NCI-H774 (cell line): ENCODE measurements at places on chromosomes 12 and 14.
A peak's percentile ranks its signal among the peaks of the same experiment; 100 is the strongest.

GRCh38 chr14:24013654-24014514, 25.2 kb downstream of the DHRS4L2 start:
- DNase-seq, result peak; percentile 73

- DNase-seq, result no peak
Observed at GRCh38 chr12:32159925-32160324, 53.3 kb downstream of the BICD1 start.

GRCh38 chr14:24988760-24989159, 61.2 kb downstream of the STXBP6 start:
- DNase-seq, result no peak

DNA sequence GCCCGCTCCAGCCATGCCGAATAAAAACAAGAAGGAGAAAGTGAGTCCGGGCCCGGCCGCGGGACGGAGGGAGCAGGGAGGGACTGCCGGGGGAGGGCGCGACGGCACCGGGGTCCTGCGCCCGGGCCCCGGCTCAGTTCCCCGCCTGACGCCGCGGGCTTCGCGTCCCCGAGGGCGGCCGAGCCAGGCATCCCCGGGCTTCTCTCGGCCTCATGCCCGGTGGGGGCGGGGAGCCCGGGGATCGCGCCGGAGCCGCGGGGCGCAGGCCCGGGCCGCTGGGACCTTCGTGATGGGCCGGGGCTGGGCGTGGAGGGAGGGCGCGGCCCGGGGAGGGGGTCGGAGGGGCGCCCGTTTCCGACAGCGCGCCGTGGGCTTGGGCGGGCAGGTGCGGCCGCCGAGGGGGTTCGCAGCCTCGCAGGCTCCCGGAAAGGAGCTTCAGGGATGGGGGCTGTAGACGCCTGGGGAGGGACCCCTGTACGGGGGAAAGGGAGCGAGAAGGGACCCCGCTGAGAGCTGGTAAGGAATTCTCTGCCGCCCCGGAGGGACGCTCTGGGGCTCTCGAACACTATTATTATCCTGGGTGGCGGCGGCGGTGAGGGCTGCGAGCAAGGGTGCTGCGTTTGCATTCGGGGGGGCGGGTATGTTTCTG, 496 bp downstream of the PPP2R5C start:
- no peak for DNase-seq

DNA sequence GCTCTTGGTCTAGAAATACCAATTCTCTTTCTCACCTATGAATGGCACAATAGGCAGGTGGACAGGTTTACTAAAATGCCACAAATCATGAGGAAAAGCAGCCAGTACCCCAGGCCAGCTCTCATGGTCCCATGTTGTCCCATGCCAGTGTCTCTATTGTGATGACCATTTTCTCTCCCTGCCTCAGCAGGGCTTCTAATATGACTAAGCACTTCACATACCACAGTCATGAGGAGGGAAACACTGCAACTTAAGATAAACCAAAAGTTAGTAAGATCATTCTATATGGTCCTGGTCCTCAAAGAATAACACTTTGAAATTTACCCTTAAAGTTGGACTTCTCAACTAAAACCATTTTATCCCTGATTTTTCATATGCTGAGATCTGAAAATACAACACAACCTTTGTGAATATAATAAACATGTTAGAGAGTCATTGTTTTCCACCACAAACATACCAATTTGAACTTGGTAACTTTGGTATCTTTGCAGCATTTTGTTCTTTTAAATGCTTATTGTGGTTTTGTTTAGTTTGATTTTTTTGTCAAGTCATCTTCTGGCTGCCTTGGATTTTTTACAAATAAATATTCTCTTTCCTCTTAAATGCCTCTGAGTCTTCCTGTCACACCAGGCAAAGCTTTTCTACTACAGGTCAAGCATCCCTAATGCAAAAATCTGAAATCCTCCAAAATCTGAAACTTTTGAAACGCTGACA, 3.6 kb downstream of the TTC5 start:
- no peak for DNase-seq

DNA sequence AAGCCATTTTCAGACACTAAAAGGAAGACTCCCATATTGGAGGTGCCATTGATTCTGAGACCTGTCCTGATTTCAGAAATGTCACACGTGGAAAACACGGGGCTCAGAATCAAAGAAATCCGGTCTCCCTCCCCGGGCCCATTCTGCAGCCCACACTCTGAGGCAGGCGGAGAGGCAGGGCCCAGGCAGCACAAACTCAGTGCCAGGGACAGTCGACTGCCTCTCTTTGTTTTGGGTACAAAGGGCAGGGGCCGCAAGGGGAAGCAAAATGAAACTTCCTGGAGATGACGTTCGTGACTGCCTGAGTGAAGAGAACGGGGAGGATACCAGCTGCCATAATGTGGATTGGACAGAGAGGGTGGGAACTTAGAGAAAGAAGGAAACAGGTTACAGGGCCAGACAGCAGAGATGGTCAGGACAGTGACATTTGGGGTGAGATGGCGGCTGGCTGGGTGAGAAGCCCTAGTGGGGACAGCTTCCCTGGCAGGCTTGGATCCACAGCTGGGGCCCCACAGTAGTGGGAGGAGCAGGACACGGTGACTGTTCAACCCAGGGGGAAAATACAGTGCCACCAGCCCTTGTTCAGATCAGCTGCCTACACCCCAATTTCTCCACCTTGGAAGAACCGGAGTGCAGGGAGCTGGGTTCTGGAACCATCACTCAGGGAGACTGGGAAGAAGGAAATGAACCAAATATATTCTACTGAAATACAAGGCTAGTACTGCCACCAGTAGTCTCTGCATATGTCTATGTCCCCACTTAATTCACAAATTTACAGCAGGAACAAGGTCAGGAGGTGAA, 8.1 kb downstream of the GAPDH start:
- no peak for DNase-seq

DNA sequence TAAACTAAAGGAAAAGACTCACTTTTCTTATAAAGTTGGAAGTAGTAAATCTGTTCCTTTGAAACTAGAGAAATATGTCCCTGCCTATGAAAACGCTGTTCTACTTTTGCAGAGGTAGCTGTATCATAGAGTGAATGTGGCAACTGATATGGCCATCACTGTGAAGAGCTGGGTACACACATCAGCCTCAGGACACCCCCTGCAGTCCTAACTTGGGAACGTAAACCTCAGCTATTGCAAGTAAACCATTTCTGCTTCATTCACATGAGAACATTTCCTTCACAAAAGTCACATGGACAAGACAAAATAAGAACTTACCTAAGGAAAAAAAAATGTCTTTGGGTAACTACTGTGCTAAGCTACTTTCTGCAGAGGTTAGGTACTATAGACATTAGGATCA, 233.3 kb upstream of the PPFIA2 start:
- no peak for DNase-seq

GRCh38 chr12:39835517-39836489, 216.2 kb upstream of the ABCD2 start:
- DNase-seq, result no peak
